ENCODE measurements at places on chromosomes 7 and 10.
A peak's percentile ranks its signal among the peaks of the same experiment; 100 is the strongest.

DNA sequence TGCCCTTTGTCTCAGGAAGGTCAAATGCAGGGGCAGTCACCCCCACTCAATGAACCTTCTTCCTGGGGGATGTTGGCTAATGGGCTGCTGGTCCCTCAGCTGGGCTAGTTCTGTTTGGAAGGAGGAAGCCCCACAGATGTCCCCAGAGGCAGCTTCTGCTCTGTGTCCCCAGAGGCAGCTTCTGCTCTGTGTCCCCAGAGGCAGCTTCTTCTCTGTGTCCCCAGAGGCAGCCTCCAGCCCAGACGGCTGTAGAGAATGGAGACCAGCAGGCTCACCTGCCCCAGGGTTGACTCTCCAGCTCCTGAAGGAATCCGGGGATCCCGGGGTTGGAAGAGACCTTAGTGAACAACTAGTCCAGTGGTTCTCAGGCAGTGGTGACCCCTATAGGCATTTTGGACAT, 62.5 kb upstream of the LEP start:
- no peak for DNase-seq

GRCh38 chr10:95394161-95394880, 103.5 kb upstream of the PDLIM1 start:
- no peak for DNase-seq

DNA sequence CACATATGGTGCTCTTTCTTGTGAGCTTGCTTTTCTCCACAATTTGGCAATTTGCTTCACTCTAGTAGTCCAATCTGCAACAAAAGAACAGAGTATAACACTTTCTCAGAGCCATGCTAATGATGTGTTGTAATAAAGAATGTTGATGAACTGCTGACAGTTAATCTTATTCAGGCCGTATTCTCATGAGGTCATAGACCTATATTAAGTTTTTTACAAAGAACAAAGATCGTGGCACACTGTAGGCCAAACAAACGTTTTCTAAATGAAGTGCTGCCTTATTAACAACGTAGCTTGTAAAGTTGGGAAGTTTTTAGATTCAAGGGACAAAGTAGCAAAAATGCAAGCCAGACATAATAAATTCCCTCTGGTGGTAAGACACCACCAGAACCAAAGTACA, 160.1 kb downstream of the GALNT11 start:
- DNase-seq = no peak

- no peak for DNase-seq
These were observed 239.9 kb upstream of the KCND2 start for GRCh38 chr7:120033114-120033513.

GRCh38 chr7:104926601-104927041, 87.4 kb upstream of the KMT2E start:
- DNase-seq = no peak

- no peak for DNase-seq
These were observed 17.1 kb downstream of the CHST3 start for GRCh38 chr10:71981015-71981875.

DNA sequence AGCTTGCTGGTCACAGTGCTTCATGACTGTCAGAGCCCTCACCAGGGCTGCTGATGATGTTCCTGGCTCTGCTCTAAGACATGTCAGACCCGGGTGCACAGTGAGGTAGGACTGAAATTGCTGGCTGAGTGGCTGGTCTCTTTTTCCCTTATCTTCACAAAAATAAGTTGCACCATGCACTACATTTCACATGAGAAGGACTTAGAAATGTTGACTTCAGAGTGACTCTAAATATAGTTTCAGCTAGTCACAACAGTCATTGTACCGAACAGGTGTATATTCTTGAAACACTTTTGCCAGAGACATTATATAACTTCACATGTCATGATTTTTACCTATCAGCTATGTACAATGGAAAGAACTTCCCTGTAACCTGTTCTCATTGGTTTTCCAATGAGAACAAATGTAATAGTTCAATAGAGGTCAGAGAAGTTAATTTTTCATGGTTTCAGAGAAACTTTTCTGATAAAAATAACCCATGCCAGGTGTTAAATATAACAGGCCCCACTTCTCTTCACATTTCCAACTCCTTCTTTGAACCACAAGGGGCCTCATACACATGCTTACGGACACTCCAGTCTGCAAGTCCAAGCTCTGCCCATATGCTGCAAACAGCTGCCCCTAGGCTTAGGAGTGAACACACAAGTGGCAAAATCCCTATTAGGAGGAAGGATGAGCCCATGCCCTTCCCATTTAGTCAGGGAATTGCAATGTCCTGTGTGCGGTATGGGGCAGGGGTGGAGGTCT, 115.6 kb downstream of the CDK6 start:
- DNase-seq = no peak

- no peak for DNase-seq
These were observed 11.5 kb downstream of the TPK1 start for GRCh38 chr7:144824360-144824759.

DNA sequence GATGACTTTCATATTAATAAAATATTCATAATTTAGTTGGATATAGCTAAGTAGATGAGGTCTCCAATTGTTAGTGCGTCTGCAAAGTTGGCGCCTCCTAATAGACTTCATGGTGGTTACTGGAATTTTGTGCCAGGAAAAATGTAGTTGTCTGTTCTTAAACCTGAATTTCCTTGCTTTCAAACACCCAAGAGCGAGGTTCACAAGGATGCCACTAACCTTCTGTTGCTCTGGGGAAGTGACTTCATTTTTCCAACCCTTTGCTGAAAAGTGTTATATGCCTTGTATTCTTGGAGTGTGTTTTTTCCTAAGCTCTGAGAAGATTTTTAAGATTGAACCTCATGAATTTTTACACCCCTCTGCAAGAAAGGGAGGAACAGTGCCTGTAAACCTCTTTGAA, 98.9 kb upstream of the GLCCI1 start:
- DNase-seq = no peak

DNA sequence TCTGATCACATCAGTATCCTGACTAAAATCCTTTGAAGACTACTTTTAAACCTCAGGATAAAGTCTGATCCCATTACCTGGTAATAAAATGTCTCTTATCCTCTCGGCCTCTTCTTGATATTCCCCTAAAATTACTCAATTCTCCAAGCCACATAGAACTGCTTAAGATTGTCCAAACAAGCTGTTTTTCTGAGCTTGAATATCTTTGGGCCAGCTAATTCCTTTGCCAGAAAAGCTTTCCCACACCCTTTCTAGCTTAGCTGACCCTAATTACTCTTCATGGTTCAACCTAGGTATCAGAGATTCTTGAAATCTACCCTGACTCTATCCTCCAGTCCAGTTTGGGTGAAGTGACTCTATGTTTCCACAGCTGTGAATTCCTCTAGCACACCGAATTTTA, 328.6 kb downstream of the CRPPA start:
- DNase-seq = no peak

GRCh38 chr10:112303528-112303927, 20.3 kb downstream of the TECTB start:
- no peak for DNase-seq

DNA sequence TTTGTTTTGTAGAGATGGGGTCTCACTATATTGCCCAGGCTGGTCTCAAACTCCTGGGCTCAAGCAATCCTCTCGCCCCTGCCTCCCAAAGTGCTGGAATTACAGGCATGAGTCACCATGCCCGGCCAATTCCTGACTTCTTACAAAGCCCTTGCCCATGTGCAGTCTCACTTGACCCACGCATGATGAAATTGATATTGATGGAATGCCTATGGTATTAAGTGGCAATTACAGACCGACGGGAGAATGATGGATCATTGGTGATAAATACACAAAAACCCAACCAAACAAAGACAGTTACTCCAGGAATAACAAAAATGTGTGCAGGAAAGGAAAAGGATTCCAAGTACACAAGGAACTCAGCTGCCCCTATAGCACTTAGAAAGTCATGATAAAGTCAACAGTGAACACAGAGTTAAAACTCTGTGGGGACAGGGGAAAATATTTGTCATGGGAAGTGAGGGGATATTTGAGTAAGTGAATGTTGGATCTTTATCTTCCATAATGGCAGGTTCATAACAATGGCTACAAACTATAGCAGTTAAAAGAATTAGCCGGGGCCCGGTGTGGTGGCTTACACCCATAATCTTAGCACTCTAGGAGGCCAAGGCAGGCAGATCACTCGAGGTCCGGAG, 21.6 kb downstream of the HIP1 start:
- no peak for DNase-seq

DNA sequence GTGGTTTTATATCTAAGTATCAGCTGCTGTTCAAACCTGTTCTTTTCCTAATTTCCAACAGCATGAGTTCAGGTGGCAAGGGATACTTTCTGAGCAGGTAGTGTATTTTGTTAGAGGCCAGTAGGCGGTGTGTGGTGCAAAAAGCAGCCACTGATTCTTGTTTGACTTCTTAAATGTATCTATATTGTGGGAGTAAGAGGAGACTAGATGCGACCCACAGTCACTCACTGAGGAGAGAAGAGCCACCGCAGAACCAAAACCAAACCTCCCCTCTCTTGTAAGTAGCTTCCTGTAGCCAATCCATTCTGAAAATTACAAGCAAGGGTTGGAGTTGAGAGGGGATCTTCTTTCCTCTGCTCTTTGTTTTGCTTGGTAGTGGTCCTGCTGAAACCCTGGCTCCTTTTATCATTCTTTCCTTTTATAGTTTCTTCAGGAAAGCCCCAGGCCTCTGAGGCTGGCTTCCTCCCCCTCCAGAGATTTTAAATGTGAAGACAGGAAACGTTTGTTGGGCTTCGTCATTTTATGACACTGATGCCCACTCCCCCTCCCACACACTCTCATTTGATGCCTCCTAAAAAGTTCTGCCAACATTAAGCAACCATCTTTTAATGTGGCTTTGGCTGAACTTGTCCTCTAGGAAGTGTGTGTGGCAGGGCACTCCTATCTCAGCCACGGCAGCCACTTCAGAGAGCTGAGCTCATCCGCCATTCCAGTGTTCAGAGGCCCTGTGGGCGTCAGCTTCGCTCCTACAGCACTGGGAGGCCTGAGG, 566.0 kb downstream of the SUGCT start:
- DNase-seq = no peak

- peak; percentile 11 for DNase-seq
These were observed 7.4 kb upstream of the ZMYND11 start for GRCh38 chr10:127612-128432.

- peak; percentile 71 for DNase-seq
These were observed 55.6 kb downstream of the OSBPL3 start for GRCh38 chr7:24924375-24924774.

DNA sequence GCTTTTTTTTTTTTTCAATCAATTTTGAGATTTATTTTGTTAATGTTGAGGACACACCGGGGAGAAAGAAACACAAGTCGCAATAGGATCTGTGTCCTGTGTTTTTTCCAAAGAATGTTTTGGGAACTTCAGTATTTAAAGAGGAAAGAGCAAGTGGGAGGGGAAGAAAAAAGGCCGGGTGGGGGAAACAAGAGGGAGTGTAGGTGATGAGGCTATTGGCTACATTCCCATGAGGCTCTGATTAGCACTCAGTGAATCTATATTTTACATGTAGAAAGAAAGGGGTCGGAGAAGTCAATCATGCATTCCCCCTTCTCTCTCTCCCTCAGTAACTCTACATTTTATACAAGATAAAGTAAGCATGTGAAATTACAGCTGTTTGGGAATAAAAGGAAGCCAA, 4.1 kb downstream of the ZNF680 start:
- DNase-seq = no peak

- DNase-seq = no peak
These were observed 138.0 kb downstream of the TACC2 start for GRCh38 chr10:122126763-122127659.

GRCh38 chr10:128036746-128037543, 89.3 kb downstream of the MKI67 start:
- no peak for DNase-seq

DNA sequence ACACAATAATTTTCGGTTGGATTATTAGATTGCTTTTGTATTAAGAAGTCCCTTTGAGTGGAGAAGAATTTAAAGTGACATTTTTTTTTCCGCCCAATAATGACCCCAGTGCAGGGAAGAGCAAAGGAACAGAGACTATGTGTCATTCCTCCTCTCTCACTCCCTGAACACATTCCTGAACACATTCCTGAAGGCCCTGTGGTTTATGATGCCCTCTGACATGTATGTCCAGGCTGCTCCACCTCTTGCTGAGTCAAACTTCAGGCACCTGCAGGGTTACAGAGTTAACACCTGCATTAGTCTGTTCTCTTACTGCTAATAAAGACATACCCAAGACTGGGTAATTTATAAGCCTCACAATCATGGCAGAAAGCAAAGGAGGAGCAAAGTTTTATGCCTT, 704.0 kb upstream of the LRRN3 start:
- DNase-seq = no peak

DNA sequence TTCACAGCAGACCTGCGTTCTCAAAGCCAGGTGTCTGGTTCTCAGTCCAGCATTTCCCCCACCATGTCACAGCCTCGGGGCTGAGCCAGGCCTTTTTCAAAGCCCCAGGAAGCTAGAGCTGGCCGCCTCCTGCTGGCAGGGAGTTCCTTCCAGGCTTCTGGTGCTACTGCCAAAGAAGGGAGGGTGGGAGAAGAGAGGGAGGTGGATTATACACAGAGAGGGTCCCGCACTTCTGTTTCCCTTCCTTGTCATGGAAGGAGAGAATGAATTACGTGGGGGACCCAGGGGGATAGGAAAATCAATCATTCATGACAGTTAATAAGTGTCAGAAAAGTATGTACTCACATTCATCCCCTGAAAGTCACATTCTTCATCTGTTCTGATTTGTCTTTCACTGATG, 600 bp upstream of the LGI1 start:
- no peak for DNase-seq

DNA sequence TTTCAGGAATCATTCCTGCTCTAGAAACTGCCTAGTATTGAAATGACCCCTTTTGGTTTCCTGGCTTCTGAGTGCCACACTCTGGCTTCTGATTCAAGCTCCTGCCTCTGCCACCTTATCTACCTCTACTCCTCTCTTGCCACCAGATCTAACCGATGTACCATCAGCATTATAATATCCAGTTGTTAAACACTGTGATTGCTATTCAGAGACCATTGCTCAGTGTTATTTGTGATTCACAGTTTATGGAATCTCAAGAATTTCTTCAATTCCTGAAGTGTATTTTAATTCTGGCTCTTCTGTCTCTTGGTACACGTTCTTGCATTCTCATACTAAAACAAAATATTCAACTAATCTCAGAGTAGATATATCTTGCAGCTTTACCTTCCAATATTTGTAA, 88.7 kb downstream of the DYNC1I1 start:
- no peak for DNase-seq

GRCh38 chr10:98664329-98665042, 217.8 kb upstream of the HPS1 start:
- peak; percentile 48 for DNase-seq

DNA sequence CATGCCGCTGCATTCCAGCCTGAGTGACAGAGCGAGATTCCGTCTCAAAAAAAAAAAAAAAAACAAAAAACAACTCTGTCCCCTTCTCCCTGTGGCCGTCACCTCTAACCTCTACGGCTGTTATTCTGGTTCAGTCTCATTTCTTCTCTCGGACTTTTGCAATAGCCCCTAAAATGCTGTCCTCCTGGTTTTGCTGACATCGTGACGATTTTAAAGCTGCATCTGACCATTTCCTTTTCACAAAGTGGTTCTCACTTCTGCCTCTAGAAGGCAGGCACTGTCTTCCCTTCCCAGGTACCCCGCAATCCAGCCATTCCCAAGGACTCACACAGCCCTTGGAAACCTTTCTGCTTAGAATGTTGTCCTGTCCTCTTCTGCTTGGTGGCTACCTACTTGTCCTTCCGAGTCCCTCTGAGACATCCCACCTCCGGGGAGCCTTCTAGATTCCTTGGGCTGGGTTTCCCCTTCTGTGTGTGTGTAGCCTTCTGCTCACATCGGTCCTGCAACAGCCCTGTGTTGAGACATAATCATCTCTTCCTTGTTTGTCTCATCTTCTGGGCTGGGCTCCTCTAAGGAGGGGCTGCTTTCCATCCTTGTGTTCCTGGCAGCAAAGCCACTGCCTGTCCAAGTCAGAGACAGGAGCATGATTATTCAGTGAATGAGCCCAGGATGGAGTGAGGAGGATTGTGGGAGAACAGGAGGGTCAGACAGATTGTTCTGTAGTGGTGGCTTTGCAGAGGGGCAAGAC, 83.1 kb downstream of the GRK5 start:
- DNase-seq = no peak

All from CD4-positive, alpha-beta T cell treated with Interleukin-15 for 4 hours (primary cell).